CD4-positive, alpha-beta T cell treated with Interleukin-6 for 4 hours (primary cell): ENCODE measurements at places on chromosomes 3 and 15.

DNA sequence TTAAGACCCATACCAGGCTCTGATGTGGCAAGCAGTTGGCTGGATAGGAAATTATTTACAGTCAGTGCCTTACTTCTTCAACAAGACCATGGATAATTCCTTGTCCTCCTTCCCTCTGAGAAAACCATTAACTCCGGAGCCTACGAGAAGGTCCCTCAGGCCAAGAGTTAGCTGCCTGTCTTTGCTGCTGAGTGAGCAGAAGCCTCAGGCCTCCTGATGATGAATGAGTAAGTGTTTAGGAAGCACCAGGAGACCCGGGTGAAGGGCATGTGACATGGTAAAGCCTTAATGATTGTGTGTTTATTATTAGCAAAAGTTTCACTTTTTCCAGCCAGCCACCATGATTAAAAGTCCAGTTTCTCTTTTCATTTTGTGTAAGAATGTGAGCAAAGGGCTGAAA lies 174.9 kb upstream of the TOPAZ1 start:
- no peak for DNase-seq

DNA sequence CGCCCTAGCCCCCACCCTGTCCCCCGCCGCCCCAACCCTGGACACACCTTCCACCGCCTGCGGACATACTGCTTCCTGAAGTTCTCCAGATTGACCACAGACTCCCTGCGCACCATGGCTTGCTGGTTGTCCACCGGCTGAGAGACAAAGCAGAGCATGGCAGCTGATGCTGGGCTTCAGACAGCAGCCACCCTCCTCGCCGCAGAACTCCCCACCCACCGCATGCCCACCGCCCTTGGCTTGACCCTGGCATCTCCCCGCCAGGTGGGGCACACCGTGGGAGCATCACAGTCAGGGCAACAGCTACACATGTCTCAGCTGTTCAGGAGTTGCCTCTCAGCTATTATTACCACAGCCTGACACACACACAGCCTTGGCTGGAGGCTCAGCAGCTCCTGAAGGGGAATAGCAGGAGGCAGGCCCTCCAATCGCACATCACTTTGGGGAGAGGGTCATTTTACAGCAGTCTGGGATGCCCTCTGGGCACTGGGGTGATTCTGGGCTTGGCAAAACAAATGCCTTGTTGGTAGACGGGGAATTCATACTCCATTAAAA lies 78.4 kb upstream of the HERC1 start:
- DNase-seq = no peak

GRCh38 chr3:13148561-13149329 lies 75.5 kb upstream of the IQSEC1 start:
- no peak for DNase-seq

GRCh38 chr3:192915304-192915703 lies 2.4 kb downstream of the MB21D2 start:
- no peak for DNase-seq

- DNase-seq = no peak
Measured at GRCh38 chr15:68301301-68301700, 23.8 kb downstream of the FEM1B start.

- DNase-seq = no peak
Measured at GRCh38 chr3:172908771-172909270, 158.3 kb downstream of the ECT2 start.

DNA sequence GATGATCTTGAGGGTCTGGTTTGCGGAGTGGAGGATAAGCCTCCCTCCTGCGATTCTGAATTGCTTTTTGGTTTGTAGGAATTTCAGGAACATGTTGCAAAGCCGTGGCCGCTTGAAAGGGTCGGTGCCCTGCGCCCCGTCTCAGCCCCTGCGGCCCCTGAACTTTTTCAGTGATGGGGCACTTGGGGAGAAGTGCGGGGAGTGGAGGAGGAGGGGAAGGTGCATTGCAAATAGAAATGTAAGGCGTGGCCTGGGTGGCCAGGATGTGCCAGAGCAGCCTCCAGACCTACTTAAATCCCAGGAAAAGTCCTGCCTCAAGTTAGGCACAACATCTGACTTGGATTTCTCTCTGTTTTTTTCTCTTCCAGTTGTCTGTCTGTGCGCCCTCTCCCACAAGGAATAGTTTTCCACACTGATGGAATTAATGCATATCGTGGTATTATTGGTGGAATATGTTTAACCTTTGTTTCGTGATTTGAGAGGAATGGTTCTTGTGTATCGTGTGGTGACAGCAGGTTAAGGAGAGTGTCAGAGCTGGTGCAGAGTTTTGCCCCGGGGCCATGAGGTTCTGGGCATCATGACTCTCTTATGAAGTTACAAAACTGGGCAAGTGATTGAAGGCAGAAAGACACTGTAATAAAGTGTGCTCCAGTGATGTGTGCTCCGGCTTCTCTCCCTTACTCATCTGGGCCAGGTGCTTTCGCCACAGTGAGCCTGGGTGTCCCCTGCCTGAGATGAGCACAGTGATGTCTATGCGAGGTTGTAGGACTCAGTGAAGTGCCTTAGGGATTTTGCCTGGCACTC lies 153.8 kb downstream of the PGPEP1L start:
- no peak for DNase-seq

DNA sequence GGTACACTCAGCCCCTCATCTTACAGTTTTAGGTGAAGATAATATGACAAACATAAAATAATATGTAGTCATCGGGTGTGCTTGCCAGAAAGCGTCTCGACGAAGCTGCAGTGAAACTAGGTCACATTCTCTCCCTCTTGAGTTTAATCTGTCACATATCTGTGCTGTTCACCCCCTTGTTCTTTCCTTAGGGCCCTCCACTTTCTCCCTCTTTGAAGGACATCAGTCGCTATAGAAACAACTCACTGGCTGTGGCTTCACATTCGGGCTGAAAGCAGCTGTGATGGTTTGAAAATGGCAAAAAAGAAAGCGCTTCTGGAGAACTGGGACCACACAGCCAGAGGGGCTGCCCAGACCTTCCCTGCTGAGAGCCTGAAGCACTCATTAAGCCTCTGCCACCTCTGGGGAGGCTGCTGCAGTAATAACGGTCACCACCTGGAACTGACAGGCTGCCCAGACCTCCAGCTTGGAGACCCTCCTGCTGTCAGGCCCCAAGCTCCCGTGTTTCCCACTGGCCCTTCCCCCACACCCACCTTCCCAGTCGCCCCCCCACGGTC lies 50.3 kb downstream of the ABTB1 start:
- no peak for DNase-seq

DNA sequence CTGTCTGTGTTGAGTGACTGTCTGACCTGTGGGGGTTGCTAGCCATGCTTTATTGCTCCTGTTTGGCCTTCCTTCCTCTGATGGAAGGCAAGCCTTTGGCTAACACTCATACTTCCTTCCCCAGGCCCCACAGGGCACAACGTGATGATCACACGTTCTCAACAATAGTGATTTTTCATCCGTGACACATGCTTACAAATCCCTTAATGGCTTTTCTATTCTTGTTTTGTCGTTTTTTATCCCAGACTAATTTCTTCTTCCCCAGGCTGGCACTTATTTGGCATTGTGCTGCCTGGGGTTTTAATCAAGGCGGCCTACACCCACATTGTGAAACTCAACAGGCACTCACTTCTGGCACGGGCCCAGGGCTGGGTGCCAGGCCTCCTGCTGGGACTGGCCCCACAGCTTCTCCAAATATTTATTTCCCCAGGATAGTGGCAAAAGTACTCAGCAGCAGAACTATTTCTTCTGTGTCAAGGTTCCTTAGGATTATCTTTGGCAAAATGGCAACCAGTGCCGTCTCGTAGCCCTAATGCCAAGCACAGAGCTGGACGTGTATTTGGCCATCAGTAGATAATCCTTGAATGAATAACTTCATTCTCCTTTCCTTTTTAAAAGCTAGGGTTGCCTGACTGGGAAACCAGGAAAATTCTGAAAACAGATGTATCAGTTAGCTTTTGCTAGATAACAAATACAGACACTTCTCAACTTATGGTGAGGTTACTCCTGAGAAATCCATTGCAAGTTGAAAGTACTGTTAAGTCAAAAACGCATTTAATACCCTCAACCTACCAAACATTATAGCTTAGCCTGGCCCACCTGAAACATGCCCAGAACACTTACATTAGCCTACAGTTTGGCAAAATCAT lies 30.6 kb downstream of the CMTM7 start:
- no peak for DNase-seq

- DNase-seq = no peak
Measured at GRCh38 chr3:117393119-117393518, 683.5 kb downstream of the TUSC7 start.

- DNase-seq = no peak
Measured at GRCh38 chr3:106582151-106582550, 713.3 kb upstream of the CBLB start.

- DNase-seq = no peak
Measured at GRCh38 chr3:178393824-178394223, 142.4 kb upstream of the KCNMB2 start.

GRCh38 chr3:16550305-16550675 lies 36.8 kb upstream of the RFTN1 start:
- no peak for DNase-seq

DNA sequence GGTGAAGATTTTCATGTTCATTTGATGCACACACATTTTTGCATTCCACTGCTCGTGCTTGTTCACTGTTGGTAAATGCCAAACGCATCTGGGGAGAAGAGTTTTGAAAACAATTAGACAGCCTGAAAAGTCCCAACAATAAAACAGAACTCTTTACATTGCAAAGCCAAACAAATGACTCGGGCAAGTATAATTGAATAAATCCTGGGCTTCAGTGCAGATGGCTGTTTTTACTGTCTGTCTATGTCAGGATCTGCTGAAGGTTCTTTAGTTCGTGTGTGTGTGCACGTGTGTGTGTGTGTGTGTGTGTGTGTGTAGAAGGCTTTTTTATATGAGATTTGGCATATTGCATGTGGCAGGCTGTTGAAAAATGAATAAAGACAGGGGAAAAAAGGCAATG lies 277.5 kb upstream of the CDIN1 start:
- no peak for DNase-seq

DNA sequence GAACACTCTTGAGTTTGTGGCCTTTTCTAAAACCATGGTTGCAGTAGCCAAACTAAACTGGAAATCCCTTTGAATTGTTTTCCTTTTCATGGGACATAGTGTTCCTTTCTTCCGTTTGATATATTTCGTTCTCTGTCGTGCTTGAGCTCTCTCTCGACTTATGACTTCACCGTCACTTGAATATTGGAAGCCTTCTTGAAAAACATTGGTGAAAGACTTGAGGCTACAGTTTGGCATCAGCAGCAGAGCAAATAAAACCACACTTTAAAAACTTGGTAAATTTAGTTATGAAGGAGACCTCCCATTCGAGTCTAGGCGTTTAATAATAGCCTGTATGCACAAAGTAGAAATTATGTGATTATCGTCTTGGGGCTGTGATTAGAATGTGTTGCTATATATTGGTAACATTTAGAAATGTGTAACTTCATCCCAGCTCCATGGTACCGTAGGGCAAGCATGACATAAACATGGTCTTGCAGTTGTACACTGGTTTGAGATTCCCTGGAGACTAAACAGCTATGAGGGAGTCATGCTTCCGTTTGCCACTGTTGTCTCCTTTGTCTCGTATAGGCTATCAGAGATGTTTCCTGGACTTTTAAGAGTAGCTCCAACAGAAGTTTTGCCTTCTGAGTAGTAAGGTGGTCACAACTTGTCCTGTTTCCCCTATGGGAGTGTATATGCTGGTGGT lies 122.3 kb downstream of the PTPRG start:
- DNase-seq = no peak

- no peak for DNase-seq
Measured at GRCh38 chr3:127274200-127274760, 13.6 kb downstream of the PRR20G start.

DNA sequence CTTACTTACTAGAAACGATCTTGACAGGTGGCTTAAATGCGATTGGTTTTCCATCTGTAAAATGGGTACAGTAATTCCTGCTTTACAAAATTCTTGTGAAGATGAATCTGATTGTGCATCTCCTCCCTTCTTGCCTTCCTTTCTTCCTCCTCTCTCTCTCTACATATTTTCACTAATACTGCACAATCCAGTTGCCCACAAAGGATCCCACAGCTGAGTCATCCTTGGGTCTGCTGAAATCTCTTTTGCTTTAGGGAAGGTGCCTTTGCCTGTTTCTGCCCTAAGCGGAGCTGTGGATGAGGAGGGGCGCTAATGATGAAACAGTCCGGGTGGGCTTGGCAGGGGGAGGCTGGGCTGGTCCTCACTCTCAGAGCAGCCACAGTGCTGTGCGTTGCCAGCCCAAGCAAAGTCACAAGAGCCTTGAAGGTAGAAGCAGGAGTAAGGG lies 46.1 kb downstream of the AMOTL2 start:
- no peak for DNase-seq

GRCh38 chr3:118504906-118505305 lies 529.7 kb downstream of the IGSF11 start:
- no peak for DNase-seq

- no peak for DNase-seq
Measured at GRCh38 chr3:525415-525814, 328.9 kb downstream of the CHL1 start.

- no peak for DNase-seq
Measured at GRCh38 chr15:79897380-79897678, 515 bp upstream of the MTHFS start.

GRCh38 chr3:136380530-136380929 lies 130.4 kb downstream of the PCCB start:
- DNase-seq = no peak

- DNase-seq = no peak
Measured at GRCh38 chr3:51830836-51831385, 30.5 kb upstream of the IQCF2 start.

- no peak for DNase-seq
Measured at GRCh38 chr15:96365781-96366525, 35.5 kb downstream of the NR2F2 start.

GRCh38 chr3:168220556-168220955 lies 124.8 kb upstream of the GOLIM4 start:
- no peak for DNase-seq

GRCh38 chr3:138800248-138800647 lies 34.5 kb downstream of the PIK3CB start:
- no peak for DNase-seq

DNA sequence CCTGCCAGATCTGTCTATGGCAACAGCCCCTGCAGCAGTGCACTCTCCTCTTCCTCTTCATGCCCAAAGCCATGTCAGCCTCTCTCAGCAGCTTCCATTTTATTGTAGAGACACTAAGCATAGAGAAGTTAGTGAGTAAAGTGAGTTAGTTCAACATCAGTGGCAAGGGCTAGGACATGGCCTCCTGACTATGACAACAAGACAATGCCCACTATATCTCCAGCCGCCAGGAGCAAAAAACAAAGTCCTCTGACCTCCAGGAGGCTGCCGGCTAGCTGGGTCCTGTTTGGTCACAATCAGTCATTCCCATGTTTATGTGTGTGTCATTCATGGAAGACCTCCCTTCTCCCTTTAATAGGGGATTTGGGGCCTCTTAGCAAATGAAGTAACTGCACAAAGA lies 14.9 kb downstream of the NR1I2 start:
- no peak for DNase-seq

DNA sequence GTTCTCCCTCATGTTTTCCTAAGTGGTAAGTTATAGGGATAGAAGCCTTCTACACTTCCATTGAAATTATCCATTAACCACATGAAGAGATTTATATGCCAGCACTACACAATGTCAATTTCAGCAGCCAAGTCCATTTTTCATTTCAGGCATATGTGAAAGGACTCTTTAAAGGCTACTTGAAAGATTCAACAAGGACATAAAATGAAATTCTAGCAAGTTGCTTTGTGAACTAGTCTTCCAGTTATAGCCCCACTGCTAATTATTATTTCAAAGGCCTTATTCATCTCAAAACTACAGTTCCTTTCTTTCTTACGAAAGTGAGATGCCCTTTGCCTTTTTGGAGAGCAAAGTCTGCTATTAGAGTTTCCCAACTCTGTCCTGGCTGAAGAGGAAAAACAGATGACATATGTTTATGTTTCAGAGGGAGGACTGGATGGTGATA lies 66.0 kb upstream of the SLC2A2 start:
- DNase-seq = no peak
